CD14-positive monocyte (primary cell): ENCODE measurements at places on chromosomes 16 and 17. TPM values are rescaled to one million over a fixed set of nuclear protein-coding genes. Genes with fewer than 3 reads are reported as not detected.
A peak's percentile ranks its signal among the peaks of the same experiment; 100 is the strongest.

Gene HSPB9
- polyA plus RNA-seq, result 0.04 TPM in 1 of 2 replicates, not detected in the other

DNA sequence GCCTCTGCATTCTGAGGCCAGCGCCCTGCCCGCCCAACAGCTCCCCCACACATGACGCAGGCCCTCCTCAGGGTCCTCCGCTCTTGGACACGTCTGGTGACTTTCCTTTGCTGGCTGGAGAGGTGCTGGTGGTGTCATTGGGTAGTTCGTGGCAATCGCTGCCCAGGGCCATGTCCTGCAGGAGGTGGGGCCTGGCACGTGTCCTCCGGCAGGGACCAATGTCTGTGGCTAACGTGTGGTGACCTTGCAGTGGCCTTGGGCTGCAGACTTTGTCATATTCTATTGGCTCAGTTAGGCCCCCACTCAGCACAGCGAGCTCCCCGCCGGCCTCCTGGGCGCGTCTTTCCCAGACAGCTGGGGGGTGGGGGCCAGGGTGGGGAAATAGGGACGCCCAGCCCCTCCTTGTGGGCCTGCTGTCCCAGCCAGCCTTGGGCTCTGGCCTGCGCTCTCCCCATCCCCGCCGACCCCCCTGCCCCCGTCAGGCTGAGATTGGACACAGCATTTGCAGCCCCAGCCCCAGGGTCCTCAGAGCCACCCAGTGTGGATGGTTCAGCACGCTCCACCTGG, 52.1 kb upstream of the PVALEF start:
- no peak overlapping the region for H3K27ac ChIP-seq
- H3K36me3 ChIP-seq, result peaks cover 5% of the 10 kb centered on the region
- no peaks in the 10 kb centered on the region for H3K27me3 ChIP-seq
- H3K4me3 ChIP-seq, result no peak overlapping the region

Gene KRTAP1-4
- not detected for polyA plus RNA-seq

- no peaks in the 10 kb centered on the region for H3K36me3 ChIP-seq
- no peak overlapping the region for H3K4me3 ChIP-seq
- no peak overlapping the region for H3K27ac ChIP-seq
- peak; percentile 13 for DNase-seq
These were observed 192.8 kb downstream of the MAP2K6 start for GRCh38 chr17:69607162-69607834.

DNA sequence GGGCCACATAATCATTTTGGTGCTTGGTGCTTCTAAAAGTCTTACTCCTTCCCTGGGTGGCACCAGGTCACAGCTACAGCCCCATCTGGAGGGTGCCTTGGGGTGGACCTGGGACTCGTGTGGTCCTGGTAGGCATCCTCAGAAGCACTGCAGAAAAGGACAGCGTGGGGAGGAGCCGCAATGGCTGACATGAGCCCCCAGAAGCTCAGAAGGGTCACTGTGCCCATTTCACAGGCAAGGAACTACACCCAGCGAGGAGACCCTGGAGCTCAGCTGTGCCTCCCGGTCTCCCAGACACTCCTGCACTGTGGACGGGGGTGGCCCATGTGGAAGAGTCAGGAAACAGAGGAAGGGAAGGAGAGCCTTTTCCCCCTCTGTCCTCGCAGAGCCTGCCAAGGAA, 26.4 kb downstream of the C17orf100 start:
- H3K27me3 ChIP-seq, result peaks cover 7% of the 10 kb centered on the region
- no peaks in the 10 kb centered on the region for H3K4me1 ChIP-seq
- H3K4me3 ChIP-seq, result no peak overlapping the region
- H3K36me3 ChIP-seq, result no peaks in the 10 kb centered on the region
- H3K27ac ChIP-seq, result no peak overlapping the region

GRCh38 chr17:30858556-30859250, 26.9 kb downstream of the ATAD5 start:
- DNase-seq, result no peak
- no peaks in the 10 kb centered on the region for H3K4me1 ChIP-seq
- H3K36me3 ChIP-seq, result peaks cover 51% of the 10 kb centered on the region
